ENCODE measurements at places on chromosomes 2 and 18. TPM values are rescaled to one million over a fixed set of nuclear protein-coding genes. Genes with fewer than 3 reads are reported as not detected.

TTL gene
- 28.2 TPM for total RNA-seq

ERFE gene
- 1.5 TPM for total RNA-seq

TCF23 gene
- not detected for total RNA-seq

NMUR1 gene
- 0.50 TPM for total RNA-seq

DNA sequence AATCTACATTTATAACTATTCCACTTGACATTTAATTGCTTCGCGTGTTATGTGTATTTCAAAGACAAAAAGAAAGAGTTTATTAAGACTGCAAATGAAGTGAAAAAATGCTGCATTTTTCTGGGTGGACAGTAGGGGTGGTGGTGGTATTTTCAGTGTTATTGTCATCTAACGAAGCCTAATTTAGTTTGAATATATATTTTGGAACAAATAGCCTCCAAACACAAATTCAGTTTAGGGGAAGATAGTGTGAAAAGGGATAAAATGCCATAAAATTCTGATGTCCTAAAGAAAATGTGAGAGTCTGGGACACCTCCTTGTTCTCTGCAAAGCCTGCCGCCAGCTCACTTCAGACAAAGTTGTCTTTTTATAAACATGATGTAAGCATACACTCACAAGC lies 425.1 kb downstream of the NRXN1 start:
- H3K4me1 ChIP-seq, result no peaks in the 10 kb centered on the region
- no peaks in the 10 kb centered on the region for H3K36me3 ChIP-seq
- peak; percentile 6 for DNase-seq
- no peaks in the 10 kb centered on the region for H3K27me3 ChIP-seq

- H3K27ac ChIP-seq, result no peak overlapping the region
- H3K4me3 ChIP-seq, result no peak overlapping the region
- no peaks in the 10 kb centered on the region for H3K27me3 ChIP-seq
- peak; percentile 63 for DNase-seq
- no peaks in the 10 kb centered on the region for H3K36me3 ChIP-seq
Observed at GRCh38 chr2:15159751-15160177, 401.4 kb downstream of the NBAS start.

GRCh38 chr18:49949951-49950395 lies 136.6 kb upstream of the ACAA2 start:
- no peak overlapping the region for H3K27ac ChIP-seq
- no peak overlapping the region for H3K4me3 ChIP-seq
- no peaks in the 10 kb centered on the region for H3K4me1 ChIP-seq
- H3K27me3 ChIP-seq, result no peaks in the 10 kb centered on the region
- H3K36me3 ChIP-seq, result no peaks in the 10 kb centered on the region

DNA sequence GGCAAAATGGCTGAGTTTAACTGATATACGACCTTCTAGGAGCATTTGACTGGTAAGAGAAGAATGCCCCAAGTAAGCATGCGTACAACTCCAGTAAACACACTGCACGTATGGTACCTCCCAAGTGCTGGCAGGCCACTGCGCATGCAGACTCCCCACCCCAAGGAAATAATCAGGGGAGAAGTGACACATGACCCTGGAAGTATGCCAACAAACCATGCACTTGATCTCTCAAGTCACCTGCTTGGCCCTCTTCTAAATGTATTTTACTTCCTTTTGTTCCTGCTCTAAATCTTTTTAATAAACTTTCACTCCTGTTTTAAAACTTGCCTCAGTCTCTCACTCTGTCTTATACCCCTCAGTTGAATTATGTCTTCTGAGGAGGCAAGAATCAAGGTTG lies 129.8 kb upstream of the COL5A2 start:
- no peak for DNase-seq
- no peaks in the 10 kb centered on the region for H3K4me1 ChIP-seq
- H3K27me3 ChIP-seq, result no peaks in the 10 kb centered on the region
- H3K36me3 ChIP-seq, result no peaks in the 10 kb centered on the region
- no peak overlapping the region for H3K27ac ChIP-seq
- no peak overlapping the region for H3K4me3 ChIP-seq

DNA sequence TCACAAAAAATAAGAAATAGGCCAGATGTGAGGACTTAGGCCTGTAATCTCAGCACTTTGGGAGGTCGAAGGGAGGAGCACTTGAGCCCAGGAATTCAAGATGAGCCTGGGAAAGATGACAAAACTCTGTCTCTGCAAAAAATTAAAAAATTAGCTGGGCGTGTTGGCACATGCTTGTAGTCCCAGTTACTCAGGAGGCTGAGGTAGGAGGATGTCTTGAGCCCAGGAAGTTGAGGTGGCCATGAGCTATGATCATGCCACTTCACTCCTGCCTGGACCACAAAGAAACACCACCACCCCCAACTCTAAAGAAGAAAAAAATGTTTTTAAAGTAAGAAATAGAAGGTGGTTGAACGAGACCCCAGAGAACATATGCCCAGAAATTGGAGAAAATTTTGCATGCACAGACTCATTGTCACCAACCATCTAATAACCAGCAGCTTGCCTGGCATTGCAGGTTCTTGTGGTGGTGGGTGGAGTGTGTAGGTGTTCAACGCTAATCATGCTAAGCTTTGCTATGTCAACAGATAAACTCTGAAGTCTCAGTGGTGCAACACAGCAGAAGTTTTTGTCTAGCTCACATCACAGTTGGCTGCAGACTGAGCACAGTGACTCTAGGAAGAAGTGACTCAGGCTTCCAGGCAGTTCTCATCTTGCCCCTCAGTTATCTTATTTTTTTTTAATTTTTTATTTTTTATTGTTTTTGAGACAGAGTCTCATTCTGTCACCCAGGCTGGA lies 18.6 kb downstream of the ARL4C start:
- H3K4me1 ChIP-seq, result no peaks in the 10 kb centered on the region
- H3K27me3 ChIP-seq, result no peaks in the 10 kb centered on the region
- no peak overlapping the region for H3K27ac ChIP-seq
- H3K36me3 ChIP-seq, result no peaks in the 10 kb centered on the region
- no peak overlapping the region for H3K4me3 ChIP-seq

DNA sequence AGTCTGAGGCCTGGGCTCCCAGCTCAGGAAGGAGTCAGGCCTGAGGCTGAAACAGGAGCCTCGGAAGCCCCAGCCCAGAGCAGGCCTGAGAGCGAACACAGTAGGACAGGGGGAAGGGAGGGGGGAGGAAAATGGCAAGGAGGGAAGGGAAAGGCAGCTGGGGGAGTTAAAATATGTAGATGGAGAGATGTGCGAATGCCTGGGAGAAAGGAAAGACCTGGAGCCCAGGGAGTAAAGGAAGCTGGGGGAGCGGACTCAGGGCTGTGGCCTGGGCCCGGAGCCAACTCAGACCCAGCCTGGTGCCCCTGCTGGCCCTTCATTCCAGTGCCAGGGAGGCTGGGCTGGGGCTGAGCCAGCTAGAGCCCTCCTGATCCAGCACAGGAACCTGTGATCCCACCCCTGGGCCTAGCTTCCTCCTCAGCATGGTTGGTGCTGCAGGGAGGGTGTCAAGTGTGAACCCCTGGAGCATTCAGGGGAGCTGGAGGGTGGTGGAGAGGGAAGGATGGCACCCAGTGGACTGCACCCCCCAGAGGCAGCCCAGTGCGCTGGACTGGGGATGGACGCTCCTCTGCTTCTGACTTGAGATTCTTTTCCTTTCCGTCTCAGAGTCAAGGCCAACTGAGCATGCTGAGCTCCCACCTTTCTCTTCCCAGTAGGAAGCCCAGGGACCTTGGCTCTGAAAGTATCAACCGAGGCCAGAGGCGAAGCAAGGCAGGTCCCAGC lies 46.3 kb downstream of the EMX1 start:
- no peak overlapping the region for H3K4me3 ChIP-seq
- H3K4me1 ChIP-seq, result no peaks in the 10 kb centered on the region
- no peak for DNase-seq

DNA sequence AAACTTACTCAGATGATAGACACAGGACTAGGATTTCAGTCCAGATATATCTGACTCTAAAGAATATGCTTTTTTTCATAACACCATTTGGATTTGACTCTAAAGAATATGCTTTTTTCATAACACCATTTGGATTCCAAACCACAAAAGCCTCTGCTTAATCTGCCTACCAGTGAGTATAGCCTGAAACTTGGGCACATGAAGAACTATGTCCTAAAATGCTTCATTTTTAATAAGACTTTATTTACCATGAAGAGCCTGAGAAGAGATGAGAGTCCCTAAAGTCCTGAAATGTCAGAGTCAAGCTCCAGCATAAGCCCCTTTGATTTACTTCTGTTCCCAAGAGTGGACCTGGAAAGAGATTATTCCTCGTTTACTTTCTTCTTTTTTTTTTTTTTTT lies 54.5 kb upstream of the STPG4 start:
- no peak for DNase-seq
- no peaks in the 10 kb centered on the region for H3K36me3 ChIP-seq
- no peaks in the 10 kb centered on the region for H3K27me3 ChIP-seq
- H3K4me3 ChIP-seq, result no peak overlapping the region
- no peak overlapping the region for H3K27ac ChIP-seq

GRCh38 chr2:45288532-45289417 lies 279.5 kb upstream of the SIX2 start:
- H3K36me3 ChIP-seq, result no peaks in the 10 kb centered on the region
- H3K4me1 ChIP-seq, result no peaks in the 10 kb centered on the region
- H3K27ac ChIP-seq, result no peak overlapping the region
- H3K4me3 ChIP-seq, result no peak overlapping the region
- peaks cover 4% of the 10 kb centered on the region for H3K27me3 ChIP-seq
- DNase-seq, result peak; percentile 53

DNA sequence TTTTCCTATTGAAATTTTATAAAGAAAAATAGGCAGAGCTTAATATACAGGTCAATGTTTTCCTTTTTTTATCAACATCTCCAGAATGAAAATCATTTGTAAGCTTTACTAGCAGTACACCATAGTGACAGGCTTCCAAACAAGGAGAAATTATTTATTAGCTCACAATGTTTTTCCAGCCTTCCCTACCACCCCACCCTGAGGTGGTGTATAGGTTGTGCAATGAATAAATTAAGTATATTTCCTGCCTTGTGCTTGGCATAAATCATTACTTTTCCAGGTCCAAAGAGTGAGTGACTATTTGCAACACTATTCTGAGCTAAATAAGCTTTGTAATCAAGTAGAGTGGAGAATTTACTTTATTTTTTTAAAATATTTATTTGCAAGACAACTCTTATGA lies 876.2 kb upstream of the POU3F3 start:
- H3K27ac ChIP-seq, result no peak overlapping the region
- no peak overlapping the region for H3K4me3 ChIP-seq
- no peak for DNase-seq
- H3K36me3 ChIP-seq, result no peaks in the 10 kb centered on the region

DNA sequence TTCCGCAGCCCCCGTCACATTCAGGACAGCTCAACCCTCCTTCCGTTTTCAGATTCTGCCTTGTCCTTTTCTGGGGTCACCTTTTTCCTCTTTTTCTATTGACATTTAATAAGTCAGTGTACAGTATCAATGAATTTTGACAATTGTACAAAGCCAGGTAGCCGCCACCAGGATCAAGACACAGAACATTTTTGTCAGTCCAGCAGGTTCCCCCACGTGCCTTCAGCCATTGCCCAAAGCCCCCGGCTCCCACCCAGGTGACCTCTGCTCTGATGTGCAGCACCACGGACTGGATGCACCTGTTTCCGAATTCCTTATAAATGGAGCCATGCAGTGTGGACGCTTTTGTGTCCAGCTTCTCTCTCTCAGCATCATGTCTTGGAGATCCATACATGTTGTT lies 30.0 kb downstream of the CROCC2 start:
- H3K36me3 ChIP-seq, result no peaks in the 10 kb centered on the region
- H3K27ac ChIP-seq, result no peak overlapping the region
- no peak overlapping the region for H3K4me3 ChIP-seq
- peaks cover 11% of the 10 kb centered on the region for H3K27me3 ChIP-seq

DNA sequence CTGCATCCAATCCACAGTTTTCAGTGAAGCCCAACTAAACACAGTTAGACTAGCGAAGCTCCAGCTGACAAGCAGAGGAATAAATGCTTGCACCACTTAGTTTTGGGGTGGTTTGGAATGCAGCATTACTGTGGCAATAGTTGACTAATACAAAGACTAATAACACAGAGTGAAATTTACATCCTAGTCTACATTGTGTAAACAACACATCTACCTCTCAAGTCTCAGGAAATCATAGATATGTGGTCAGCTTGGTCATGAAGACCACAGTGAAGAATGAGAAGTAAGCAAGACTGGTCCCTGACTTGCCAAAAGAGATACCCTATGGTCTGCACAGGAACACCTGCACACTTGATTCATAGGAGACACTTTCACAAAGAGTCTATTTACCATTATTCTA lies 155.1 kb upstream of the TANK start:
- H3K27me3 ChIP-seq, result no peaks in the 10 kb centered on the region
- no peak overlapping the region for H3K4me3 ChIP-seq
- DNase-seq, result no peak
- no peak overlapping the region for H3K27ac ChIP-seq
- no peaks in the 10 kb centered on the region for H3K4me1 ChIP-seq

DNA sequence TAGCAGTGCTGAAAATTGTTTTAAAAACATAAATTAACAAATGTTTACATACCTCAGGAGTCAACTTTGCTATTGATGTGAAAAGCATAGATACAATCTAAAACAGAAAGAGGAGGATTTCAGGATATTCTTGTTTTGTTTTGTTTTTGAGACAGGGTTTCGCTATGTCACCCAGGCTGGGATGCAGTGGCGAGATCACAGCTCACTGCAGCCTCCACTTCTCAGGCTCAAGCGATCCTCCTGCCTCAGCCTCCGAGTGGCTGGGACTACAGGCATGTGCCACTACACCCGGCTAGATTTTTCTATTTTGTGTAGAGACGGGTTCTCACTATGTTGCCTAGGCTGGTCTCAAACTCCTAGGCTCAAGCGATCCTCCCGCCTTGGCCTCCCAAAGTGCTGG lies 60.6 kb downstream of the C2orf74 start:
- peaks cover 5% of the 10 kb centered on the region for H3K4me1 ChIP-seq
- peaks cover 5% of the 10 kb centered on the region for H3K36me3 ChIP-seq
- no peak overlapping the region for H3K27ac ChIP-seq
- no peaks in the 10 kb centered on the region for H3K27me3 ChIP-seq

DNA sequence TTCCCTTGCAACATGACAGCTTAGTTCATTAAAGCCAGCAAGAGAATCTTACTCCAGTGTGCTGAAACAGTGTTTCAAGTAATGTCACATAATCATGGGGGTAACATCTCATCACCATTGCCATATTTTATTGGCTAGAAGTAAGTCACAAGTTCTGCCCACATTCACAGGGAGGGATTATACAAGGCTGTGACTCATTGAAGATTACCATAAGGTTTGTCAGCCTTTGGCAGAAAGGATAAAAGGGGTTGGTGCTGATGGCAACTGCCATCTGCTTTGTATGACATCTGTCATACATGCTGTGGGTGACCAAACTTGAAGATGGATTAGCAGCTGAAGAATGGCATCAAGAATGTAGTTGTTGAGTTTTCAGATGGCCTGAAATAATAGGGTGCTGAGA lies 61.2 kb downstream of the KCNE4 start:
- DNase-seq, result no peak
- H3K27ac ChIP-seq, result no peak overlapping the region
- no peaks in the 10 kb centered on the region for H3K27me3 ChIP-seq
- H3K4me3 ChIP-seq, result no peak overlapping the region
- no peaks in the 10 kb centered on the region for H3K4me1 ChIP-seq

DNA sequence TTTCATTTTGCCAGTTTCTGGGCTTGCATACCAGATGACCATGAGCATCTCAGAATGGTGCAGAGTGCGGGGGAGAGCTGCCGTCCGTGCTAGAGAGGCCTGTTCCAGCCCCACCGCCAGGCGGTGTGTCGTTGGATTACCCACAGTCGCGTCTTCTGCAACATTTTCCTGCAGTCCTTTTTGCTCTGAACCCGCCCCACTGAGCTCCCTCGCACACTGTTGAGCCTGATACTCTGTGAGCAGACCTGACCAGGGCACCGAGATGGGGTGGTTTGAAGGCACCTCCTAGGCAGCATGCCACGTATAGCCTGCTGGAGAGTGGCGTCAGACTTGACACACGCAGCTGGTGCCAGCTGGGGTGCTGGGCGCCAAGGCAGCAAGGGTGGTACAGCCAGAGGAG lies 18.1 kb downstream of the PPP1R7 start:
- H3K27me3 ChIP-seq, result no peaks in the 10 kb centered on the region
- H3K4me1 ChIP-seq, result no peaks in the 10 kb centered on the region
- peaks cover 26% of the 10 kb centered on the region for H3K36me3 ChIP-seq
- no peak overlapping the region for H3K4me3 ChIP-seq
- H3K27ac ChIP-seq, result no peak overlapping the region
- no peak for DNase-seq

Data from fibroblast of lung (primary cell).